NCI-H1417 treated with DMSO at 0.1 percent for 48 hours (cell line): ENCODE measurements at places on chromosomes 7 and 10.

DNA sequence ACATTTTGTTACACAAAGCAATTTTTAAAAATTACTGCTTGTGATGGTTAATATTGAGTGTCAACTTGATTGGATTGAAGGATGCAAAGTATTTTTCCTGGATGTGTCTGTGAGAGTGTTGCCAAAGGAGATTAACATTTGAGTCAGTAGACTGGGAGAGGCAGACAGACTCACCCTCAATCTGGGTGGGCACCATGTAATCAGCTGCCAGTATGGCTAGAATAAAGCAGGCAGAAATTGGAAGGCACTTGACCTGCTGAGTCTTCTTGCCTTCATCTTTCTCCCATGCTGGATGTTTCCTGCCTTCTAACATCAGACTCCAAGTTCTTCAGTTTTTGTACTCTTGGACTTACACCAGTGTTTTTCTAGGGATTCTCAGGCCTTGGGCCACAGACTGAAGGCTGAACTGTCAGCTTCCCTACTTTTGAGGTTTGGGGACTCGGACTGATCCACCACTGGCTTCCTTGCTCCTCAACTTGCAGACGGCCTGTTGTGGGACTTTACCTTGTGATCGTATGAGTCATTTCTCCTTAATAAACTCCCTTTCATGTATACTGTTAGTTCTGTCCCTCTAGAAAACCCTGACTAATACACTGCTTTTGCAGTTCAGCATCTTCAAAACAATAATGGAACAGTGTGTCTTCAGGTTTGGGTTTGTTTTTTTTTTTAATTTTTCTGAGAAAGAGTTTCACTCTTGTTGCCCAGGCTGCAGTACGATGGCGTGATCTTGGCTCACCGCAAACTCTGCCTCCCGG is 244.1 kb upstream of the SEMA3C start:
- no peak for DNase-seq

DNA sequence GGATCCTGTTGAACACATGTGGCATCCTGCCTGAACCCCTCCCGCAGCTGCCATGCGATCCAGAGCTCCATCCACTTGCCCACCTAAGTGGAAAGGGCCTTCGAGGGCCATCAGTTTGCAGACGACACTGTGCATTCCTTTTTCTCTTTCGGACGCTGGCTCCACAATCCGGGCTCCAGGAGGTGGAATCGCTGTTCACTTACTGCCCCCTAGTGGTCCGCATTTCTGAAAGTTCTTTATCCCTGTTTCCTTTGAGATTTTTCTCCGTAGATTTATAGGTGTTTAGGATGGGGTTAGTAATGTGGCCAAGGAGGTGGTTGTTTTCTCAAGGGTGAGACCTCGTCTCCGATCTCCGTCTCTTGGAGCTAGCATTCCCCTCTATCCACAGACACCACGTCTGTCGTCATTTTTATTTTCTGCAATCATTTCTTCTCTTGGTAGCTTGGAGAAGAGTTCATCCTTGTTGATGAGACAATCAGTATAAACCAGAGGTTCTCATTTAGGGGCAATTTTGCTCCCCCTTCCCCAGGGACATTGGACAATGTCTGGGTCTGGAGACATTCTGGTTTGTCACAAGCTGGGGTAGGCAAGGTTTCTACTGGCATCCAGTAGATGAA is 204.6 kb downstream of the ARHGAP21 start:
- no peak for DNase-seq

GRCh38 chr7:155785536-155785935 is 26.7 kb downstream of the SHH start:
- no peak for DNase-seq

- no peak for DNase-seq
Observed at GRCh38 chr10:18164748-18165361, 24.6 kb downstream of the CACNB2 start.

DNA sequence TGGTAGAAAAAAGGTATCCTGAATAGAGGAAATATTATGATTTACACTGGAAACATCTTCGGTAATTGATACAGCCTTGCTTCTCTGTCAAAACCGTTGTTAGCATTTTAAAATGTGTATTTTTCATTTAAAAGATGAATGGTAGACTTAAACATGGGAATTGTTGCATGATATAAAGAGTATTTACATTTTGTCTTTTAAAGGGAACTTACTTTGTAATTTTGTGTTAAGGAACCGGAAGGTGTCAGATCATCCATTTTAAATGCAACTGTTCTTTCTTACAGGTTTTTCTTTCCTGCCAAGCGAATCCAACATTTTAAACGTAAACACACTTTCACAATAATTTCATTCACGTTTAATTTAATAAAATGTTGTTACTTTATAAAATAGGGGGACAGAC is 1.8 kb upstream of the IGF2BP3 start:
- DNase-seq: no peak
